ENCODE measurements at places on chromosomes 5 and 9.

DNA sequence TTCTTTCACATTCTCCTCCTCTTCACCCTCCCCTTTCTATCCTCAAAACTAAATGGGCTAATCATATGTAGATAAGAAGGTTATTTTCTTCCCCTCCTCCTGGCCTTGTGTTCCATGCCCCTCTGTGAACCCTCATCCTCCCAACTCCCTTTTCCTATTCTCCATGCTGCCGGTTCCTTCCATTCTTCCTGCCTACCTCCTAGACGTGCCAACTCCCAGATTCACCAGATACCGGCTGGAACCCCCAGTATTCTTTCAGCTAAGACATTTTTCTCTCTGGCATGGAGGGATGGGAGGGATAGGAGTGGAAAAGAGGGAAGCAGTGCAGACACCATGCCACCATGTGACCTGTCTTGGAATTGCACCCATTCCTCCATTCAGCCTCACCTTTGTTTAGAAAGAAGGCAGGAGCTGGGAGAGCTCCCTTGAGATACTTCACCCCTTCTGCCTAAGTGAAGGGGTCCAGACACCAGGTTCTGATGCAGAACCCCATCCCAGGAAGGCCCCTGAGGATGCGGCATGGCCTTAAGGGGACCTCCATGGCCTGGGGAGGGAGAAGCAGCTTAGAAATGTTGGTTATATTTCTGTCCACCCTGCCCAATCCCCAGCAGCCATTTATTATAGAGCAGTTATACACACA, 4.8 kb downstream of the DNAJB5 start:
- peak; percentile 32 for DNase-seq

DNA sequence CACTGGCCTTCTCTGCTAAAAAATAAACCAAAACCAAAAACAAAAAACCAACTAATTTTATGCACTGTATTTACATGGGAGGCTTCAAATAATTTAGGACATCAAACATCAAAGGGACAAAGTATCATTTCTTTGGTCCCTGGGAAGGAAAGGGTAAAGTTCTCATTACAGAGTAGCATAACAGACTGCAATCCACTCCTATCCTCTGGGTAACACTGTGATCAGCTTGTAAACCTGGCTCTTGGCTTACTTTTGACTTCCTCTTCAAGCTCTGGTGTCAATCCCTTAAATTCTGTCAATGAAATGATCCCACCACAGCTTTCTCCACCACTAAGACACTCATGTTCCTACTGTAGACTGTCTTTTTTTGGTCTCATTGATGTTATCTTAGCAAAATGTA, 69.8 kb upstream of the VCAN start:
- DNase-seq, result no peak

GRCh38 chr5:54882101-54882500, 103.3 kb downstream of the ESM1 start:
- DNase-seq, result no peak

DNA sequence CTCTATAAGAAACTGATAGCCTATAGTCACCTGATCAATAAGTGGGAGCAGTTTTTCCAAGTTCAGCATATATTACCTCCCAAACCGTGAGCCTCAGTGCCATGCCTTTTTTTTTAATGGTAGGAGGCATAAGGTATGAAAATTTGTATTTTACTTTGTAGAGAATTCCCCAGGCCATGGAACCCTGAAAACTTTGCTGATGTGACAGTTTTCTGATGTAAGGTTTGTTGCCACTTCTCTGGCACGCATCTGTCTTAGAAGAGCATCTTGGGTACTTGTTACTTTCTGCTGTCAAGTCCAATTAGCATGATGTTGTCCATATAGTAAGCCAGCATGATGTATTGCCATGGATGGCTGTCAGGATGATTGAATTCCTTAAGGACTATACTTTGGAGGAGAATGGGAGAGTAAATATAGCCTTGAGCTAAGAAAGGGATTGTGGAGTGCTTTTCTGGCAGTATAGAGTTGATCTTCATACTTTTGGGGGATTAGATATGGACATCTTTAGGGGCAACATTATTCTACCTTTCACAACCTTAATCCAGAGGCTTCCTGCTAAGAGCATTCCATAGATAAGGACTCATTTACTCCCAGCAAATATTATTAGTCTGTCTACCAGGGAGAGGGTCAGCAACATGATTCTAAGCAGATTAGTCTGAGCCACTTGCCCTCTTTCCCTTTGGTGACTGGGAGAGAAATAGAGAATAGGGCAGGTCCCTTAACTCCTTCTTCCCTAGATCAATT, 389.6 kb downstream of the YTHDC2 start:
- DNase-seq, result no peak

GRCh38 chr9:38274800-38275199, 117.7 kb upstream of the ALDH1B1 start:
- no peak for DNase-seq

GRCh38 chr9:81499021-81499454, 190.3 kb downstream of the TLE1 start:
- peak; percentile 8 for DNase-seq

DNA sequence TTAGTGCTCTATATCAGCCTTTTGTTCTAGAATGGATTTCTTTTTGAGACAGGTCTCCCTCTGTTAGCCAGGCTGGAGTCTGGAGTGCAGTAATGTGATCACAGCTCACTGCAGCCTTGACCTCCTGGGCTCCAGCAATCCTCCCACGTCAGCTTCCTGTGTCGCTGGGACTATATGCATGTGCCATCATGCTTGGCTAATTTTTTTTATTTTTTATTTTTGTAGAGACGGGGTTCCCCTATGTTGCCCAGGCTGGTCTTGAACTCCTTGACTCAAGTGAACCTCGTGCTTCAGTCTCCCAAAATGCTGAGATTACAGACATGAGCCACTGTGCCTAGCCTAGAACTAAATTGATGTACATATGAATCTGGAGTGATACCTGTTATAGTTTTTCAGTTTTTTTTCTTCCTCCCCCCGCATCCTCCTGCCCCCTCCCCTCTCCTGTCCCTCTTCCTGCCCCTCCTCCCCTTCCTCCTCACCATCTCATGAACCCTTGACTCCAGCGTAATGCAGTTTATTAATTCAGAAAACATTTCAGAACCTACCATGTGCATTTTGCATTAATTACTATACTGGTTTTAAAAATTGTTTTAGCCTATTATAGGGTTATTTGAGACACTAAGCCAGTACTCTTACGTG, 37.4 kb upstream of the TNFAIP8 start:
- DNase-seq, result no peak

- DNase-seq, result no peak
Observed at GRCh38 chr9:136757751-136758140, 297 bp downstream of the LCN8 start.

GRCh38 chr5:143714629-143715028, 97.3 kb upstream of the HMHB1 start:
- DNase-seq, result no peak

DNA sequence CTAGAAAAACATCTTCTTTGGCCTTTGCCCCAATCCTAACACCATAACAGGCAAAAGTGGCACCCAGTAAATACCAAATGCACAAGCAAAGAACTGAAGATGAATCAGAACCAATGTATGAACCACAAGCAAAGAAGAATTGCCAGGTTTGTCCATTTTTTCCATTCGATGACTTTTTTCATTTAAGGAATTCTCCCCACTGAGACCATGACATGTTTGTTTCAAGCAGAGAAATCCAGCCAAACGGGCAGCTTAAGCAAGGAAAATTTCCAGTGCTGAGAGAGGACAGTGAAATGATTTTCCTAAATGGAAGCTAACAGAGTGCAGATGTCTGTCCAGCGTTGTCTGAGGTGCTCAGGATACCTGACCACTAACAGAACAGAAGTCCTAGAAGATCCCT, 203.7 kb downstream of the ADAMTS12 start:
- no peak for DNase-seq

GRCh38 chr5:8997542-8998070, 548.3 kb downstream of the SEMA5A start:
- no peak for DNase-seq
